ENCODE measurements at places on chromosomes 13 and 19.

- DNase-seq: no peak
Observed at GRCh38 chr13:71015021-71015420, 852.0 kb downstream of the DACH1 start.

DNA sequence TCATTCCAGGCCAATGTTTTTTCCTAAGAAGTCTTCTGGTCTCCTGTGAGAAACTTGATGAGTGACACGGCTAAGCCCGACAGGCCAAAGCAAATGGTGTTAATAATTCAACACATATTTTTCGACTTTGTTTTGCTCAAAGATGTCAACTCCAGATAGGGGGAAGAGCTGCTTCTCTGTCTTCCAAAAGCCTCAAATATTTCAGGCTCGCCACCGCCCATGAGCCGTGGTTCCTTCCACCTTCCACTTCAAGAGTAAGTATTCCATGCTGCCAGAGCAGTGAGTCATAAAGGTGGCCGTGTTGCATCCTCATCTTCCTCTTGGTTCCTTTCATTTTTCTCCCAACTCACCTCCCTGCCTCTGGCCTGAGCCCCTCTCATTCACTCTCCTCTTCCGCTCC is 272.6 kb downstream of the EFNB2 start:
- DNase-seq: no peak

- no peak for DNase-seq
Observed at GRCh38 chr19:35846038-35846668, 6.2 kb downstream of the NPHS1 start.

DNA sequence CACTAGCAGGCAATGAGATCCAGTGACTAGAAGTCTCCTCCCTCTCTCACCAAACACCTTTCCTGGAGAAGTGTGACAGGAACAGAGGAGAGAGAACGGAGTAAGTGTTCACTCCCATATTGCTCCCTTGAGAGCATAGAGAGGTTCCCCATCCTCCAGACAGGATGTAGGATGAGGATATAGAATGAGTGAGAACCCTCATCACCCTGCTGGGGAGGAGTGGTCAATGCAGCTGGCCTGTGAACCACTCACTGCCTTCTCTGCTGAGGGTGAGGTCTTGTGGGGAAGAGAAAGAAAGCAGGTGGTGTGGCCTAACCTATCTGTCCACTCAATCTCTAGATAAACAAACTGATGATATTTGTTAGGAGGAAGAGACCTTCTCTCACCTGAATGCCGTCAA is 386.6 kb downstream of the PCDH20 start:
- no peak for DNase-seq

DNA sequence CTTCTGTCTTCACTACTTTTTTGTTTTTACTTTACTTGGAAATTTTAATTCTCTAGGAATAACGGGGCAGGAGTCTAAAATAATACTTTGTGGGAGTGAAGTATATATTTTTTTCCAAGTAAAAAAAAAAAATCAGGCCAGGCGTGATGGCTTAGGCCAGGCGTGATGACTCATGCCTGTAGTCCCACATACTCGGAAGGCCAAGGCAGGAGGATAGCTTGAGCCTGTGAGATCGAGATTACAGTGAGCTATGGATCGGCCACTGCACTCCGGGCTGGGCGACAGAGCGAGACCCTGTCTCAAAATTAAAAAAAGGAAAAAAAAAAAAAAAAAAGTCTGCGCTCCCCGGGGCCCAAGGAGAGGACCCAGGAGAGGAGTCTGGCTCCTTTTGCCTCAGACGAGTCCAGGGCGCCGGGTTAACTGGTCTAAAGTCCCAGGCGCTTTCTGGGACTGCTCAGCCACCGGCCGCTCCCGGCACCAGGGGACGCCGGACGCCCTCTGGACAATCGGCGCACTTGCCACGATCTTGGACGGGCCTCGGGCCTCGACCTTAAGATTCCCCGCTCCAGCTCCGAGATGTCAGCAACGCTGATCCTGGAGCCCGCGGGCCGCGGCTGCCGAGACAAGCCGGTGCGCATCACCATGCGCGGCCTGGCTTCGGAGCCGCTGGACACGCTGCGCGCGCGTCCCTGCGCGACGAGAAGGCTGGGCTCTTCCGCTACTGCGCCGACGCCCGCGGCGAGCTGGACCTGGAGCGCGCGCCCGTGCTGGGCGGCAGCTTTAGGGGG is 2.7 kb upstream of the ZFP82 start:
- peak; percentile 4 for DNase-seq

- no peak for DNase-seq
Observed at GRCh38 chr19:32268381-32268780, 77.0 kb upstream of the ZNF507 start.

- no peak for DNase-seq
Observed at GRCh38 chr13:29438769-29439168, 156.7 kb downstream of the SLC7A1 start.

DNA sequence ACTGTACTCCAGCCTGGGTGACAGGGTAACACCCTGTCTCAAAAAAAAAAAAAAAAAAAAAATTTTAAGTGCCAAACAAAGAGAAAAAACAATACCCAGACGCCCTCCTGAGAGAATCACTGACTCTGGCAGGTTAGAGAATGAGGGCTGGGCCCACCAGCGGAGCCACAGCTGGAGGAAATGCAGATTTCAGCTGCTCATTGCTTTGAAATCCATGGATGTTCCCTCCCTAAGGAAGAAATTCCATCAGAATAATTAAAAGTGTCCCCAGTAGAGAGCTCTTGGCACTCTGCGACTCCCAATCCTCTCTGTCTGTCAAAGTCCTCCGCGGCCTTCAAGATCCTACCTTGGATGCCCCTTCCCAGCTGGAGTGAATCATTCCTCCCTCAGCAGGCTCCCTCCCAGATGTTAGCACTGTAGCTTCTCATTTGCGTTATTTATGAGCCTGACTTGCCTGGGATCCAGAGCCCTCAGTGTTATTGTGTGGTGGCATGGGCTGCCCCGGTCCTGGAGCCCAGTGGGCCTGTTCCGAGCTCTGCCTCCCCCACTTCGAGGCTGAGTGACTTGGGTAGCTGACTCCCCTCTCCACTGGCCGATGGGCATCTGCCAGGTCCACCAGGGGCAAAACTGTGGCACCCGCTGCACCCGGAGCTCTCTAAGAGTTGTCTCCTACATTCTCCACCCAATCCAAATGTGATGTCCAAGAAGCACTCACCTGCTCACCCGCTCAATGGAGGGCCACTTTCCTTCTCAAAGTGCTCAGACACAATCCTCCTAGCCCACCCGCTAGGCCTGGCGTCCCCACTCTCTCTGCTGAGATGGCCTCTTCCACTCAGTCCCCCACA is 47.0 kb downstream of the SERP2 start:
- no peak for DNase-seq

- DNase-seq: peak; percentile 69
Observed at GRCh38 chr19:1837625-1838105, 10.6 kb downstream of the REXO1 start.

DNA sequence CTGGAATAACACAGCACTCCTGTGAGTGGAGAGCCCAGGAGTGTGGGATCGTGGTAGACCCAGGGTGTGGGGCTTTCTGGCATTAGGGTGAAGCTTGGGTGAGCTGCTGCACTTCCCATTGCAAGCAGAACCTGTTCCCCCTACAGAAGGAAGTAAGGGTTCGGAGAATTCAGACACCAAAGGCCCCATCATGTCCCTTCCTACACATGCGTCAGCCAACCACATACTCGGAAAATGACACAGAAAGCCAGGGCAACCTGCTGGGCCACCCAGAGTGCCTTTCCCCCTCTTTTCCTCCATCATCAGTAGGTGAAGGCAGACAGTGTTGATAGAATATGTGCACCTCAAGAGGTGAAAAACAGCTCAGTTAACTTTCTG is 42.9 kb downstream of the GGACT start:
- no peak for DNase-seq

DNA sequence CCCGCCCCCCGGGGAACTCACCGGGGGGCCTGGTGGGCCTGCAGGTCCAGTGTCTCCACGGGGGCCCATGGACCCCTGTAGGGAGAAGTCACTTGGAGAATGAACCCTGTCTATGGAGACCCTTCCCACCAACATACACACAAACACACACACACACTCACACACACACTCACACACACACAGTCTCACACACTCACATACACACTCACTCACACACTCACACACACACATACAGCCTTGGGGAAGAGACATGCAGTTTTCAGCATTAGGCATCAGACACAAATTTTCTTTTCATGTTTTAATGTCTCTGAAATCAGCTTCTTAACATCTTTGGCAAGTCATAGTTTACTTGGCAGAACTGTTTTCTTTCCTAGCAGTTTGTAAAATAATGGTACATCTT is 31.0 kb upstream of the OLFM2 start:
- DNase-seq: no peak

GRCh38 chr13:99417201-99418102 is 83.8 kb upstream of the TM9SF2 start:
- no peak for DNase-seq

DNA sequence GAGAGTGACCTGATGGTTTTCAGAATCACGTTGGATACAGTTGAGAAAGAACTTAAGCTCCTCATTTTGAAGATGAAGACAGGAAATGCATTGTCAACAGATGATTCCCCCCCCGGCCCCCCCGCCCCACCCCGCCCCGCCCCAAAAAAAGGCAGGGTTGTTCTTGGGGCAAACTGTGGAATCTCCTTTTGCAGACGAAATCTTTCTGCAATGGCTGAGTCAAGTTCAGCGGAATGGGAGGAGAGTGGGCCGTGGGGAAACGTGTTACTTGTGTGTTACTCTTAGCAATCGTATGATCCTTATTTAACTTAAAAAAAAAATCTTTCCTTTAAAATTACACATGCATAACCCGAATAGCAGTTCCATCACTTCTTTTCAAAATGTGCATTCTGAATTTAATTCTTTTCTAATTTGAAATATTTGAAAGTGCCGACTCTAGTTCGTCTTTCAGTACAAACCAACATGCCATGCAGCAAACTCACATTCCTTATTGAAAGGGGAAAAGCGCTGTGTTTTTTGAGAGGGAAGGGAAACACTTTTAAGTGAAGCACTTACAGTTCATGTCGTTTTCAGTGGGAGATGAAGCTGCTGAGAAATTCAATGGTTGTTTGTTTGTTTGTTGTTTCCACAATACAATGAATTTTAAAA is 348.5 kb upstream of the ARGLU1 start:
- DNase-seq: no peak

- DNase-seq: no peak
Observed at GRCh38 chr13:113976711-113977684, 3.1 kb upstream of the C13orf46 start.

DNA sequence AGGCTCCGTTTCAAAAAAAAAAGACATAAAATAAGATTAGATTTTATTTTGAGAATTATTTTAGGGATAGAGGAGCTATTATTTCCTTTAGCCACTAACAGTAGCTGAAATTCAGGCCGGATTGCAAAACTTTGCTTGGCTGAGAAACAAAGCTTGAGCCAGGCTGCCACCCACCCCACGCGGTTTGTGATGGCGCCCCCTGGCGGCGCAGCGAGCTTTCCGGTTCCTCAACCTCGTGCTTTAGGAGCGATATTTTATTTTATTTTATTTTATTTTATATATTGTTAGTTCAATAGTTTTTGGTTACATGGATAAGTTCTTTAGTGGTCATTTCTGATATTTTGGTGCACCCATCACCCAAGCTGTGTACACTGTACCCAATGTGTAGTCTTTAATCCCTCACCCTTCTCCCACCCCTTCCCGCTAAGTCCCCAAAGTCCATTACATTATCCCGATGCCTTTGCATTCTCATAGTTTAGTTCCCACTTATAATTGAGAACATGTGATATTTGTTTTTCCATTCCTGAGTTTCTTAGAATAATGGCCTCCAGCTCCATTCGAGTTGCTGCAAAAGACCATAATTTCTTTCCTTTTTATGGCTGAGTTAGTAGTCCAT is 19.8 kb upstream of the CEACAM4 start:
- peak; percentile 74 for DNase-seq

GRCh38 chr19:1168572-1169410 is 5.3 kb downstream of the SBNO2 start:
- DNase-seq: no peak

DNA sequence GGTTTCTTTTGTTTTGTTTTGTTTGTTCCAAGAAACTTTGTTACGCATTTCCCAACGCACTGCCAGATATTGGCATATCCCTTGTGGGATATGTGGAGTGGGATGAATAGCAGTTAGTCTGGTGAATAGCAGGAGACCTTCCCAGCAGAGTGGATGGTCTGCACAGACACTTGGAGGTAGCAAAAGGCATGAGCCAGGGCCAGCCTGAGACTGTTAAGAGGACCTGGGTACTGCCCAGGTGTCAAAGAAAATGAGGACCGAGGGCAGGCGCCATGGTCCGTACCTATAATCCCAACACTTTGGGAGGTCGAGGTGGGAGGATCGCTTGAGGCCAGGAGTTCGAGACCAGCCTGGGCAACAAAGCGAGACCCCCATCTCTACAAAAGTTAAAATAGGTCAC is 13.5 kb upstream of the PDCD5 start:
- DNase-seq: no peak

DNA sequence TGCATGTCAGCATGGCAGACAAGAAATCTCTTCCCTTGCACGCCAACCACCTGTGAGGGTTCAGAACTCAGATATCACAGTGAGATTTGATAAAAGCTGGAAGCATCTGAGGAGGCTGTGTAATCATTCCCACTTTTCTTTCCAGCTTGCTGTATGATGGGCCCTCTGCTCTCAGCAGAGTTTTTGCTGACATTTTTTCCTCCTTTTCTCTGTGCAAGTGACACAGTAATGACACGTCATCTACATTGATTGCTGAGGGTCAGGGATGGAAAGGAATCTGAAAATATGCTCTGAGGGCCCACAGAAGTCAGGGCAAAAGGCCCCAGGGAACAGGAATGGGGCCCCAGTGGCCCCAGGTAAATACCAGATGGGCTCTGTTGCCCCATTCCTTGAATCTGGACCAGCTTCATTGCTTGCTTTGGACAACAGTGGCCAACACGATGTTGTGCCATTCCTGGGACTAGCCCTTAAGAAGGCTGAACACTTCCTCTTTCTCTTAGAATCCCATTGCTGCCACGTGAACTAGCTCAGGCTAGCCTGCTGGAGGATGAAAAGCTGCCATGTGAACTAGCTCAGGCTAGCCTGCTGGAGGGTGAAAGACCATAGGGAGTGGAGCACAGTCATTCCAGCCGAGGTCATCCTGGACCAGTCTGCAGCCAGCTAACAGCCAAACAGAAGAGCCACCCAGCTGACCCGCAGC is 68.2 kb downstream of the CACNA1A start:
- no peak for DNase-seq

- no peak for DNase-seq
Observed at GRCh38 chr19:55225415-55225958, 3.1 kb downstream of the TMEM86B start.

- no peak for DNase-seq
Observed at GRCh38 chr13:29959086-29959485, 108.7 kb upstream of the UBL3 start.

All from stimulated activated CD4-positive, alpha-beta T cell treated with anti-CD3 and anti-CD28 coated beads, Interleukin-15, amount 100 ng/mL, for 24 hours (primary cell).